Progenitor cell of endocrine pancreas (in vitro differentiated cells): ENCODE measurements at places on chromosomes 7 and 10.

DNA sequence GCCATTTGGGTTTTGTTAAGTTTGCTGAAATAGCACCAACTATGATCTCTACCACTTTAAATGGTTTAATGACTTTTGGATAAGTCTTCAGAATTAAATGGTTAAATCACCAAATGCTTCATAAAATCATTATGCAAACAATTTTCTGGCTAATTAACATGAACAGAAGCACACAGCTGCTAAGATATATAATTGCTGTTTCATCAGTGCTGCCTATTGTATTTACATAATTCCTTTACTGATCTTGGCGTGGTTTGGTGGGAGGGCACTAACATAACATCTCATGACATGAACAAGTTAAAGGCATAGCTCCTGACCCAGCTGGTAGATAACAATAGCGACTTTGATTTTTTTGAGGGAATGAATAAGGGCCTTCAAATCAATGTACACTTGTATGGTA is 94.1 kb downstream of the FZD1 start:
- DNase-seq = no peak

DNA sequence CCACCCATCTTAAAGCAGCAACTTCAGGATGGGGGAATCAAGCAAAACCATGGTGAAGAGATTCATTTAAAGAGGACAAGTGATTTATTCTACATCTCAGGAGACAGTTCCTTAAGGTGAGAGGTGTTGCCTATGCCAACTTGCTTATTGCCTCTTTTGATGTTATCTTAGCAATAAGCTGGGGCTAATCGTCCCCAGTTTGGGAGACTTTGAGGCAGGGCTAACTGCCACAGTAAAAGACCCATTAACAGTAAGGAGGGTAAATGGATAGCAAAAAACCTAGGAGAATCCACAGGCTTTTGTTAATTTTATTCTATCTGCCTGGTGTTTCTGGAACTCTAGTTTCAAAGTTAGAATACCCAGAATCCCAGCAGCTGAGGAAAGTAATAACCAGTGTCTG is 22.1 kb upstream of the HERPUD2 start:
- DNase-seq = no peak

GRCh38 chr7:44671069-44671468 is 64.6 kb downstream of the OGDH start:
- no peak for DNase-seq

DNA sequence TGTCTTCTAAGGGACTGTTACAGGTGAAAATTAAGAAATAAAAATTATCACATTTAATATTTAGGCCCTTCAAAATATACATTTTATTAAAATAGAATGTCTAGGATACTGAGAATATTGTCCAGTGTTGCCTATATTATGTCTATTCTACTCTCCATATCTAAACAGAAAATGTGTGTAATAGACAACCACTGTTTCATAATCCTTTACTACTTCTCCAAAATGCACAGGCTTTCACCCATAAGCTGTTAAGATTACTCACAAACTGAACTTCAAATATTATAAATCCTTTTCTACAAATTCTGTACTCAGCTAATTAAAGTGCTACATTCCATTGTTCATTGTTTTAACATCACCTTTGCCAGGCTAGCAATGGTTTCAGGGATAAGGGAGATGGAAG is 56.7 kb upstream of the TFEC start:
- no peak for DNase-seq

DNA sequence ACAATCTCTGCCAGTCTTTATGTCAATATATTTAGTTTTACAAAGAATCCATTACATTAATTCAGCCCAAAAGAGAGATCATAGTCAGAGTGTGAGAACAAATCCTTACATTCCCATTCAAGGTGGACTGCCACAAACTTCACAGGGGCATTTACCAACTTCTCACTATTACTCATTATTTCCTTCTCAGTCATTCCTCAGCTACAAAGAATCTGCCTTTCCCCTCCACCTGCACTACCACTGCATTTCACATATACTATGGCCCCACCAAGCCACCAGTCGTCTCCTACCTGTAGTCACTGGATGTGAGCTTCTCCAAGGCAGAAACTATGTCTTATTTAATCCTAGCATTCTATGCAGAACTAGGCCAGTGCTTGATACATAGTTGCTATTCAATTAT is 94.3 kb downstream of the USP6NL start:
- DNase-seq = no peak

DNA sequence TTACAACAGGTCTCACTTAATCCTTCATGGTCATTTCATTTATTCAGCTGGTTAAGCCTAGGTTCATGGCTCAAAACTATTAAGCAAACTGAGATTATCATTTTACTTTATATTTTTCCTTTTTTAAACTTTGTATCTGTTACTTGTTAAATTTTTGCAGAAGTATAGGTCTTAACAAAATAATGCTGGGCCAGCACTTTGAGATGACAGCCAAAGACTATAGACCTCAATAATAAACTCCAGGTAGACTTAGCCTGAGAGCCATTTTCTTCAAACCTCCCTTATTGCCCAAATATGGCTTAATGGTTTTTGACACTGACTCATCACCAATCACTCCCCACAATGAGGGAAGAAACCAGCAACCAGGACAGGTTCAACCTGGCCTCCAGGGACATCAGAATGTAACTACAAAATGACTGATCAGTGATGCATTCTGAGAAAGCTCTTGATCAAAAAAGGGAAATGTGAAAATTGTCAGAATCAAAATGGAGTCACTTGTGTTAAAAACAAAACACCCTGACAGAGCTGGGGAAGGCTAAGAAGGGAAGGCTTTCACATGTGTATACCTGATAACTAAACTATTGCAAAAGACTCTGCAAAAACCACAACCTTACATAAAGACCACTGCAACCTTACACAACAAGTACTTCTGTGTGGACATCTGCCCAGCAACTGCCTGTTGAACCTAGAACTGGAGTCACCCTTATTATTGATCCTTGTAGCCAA is 2.1 kb upstream of the CCDC126 start:
- DNase-seq = no peak

- DNase-seq = no peak
Observed at GRCh38 chr7:23973264-23973663, 263.2 kb downstream of the STK31 start.

DNA sequence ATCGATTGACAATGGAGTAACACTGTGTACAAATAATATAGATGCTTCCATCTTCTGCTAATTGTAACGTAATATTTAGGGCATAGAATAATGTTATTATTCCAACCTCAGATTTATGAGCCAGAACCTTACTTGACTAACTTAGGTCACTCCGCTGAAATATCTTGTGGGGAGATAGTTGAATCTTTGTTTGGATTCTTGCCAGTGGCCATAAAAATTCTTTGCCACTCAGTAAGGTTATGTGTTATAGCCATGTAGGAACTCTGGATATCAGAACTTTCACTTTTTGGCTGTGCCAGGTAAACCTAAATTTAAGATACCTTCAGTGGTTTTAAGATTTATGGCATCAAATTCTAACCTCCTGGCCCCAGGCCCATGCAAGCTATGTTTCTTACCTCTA is 197.6 kb downstream of the WDR11 start:
- DNase-seq = no peak

DNA sequence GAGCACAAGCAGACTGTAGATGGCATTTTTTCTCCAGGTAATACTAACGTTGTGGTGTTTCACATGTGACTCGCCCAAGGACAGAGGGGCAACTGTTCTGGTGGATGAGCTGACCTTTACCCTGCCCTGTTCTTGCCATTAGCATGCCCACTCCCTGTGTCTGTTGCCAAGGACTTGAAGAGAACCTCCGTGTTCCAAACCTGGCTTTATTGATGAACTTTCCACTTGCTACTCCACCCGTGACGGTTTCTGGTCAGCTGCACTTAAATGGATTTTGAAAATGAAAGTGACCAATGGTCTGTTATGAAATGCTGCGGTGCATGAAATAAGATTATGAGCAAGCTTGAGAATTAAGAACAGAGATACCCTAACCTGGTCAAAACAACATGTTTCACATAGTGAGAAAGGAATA is 30.4 kb downstream of the LRRC4 start:
- DNase-seq = no peak

- no peak for DNase-seq
Observed at GRCh38 chr10:55065185-55065584, 264.2 kb upstream of the PCDH15 start.

- DNase-seq = no peak
Observed at GRCh38 chr10:128570319-128570995, 444.2 kb upstream of the MKI67 start.
